Liver (tissue), 10 donors: ENCODE measurements at places on chromosomes 7 and 10. TPM values are rescaled to one million over a fixed set of nuclear protein-coding genes. Genes with fewer than 3 reads are reported as not detected.

Gene SPDYE5
- total RNA-seq, result not detected

- no peaks in the 10 kb centered on the region for H3K36me3 ChIP-seq
- DNase-seq, result no peak
- peaks cover 50% of the 10 kb centered on the region for H3K4me1 ChIP-seq
- H3K4me3 ChIP-seq, result no peak overlapping the region
These were observed 12.7 kb downstream of the SLC29A3 start for GRCh38 chr10:71331736-71332135.

Gene OR2A1
- total RNA-seq, result not detected

Gene TEX36
- total RNA-seq, result not detected

- peak overlapping the region; percentile 69 for H3K27ac ChIP-seq
- no peak overlapping the region for H3K4me3 ChIP-seq
- DNase-seq, result no peak
These were observed 111.8 kb downstream of the EGFR start for GRCh38 chr7:55130395-55131141.

- DNase-seq, result no peak
- H3K27ac ChIP-seq, result no peak overlapping the region
- no peaks in the 10 kb centered on the region for H3K4me1 ChIP-seq
- no peak overlapping the region for H3K4me3 ChIP-seq
These were observed 470.8 kb upstream of the ADARB2 start for GRCh38 chr10:2208106-2208505.

Gene FAM25C
- total RNA-seq, result not detected

Gene FOXI2
- total RNA-seq, result under 0.01 TPM

DNA sequence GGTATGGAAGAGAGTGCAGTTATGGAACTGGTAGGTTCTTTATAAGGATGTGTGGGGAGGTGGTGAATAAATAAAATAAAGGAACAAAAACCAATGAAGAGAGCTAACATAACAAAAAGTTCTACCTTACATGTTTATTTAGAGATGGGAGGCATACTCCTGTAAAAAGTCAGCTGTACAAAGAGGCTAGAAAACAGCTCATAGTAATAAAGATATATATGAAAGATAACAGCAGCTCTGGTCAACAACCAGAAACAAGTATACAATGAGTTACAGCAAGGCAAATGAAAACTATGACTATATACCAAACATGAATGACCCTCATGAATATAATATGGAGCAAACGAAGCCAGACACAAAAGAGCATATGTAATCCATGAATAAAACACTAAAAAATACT, 62.0 kb downstream of the FAM13C start:
- no peaks in the 10 kb centered on the region for H3K36me3 ChIP-seq
- no peak overlapping the region for H3K27ac ChIP-seq
- no peak for DNase-seq
- no peaks in the 10 kb centered on the region for H3K4me1 ChIP-seq
- no peaks in the 10 kb centered on the region for H3K27me3 ChIP-seq

DNA sequence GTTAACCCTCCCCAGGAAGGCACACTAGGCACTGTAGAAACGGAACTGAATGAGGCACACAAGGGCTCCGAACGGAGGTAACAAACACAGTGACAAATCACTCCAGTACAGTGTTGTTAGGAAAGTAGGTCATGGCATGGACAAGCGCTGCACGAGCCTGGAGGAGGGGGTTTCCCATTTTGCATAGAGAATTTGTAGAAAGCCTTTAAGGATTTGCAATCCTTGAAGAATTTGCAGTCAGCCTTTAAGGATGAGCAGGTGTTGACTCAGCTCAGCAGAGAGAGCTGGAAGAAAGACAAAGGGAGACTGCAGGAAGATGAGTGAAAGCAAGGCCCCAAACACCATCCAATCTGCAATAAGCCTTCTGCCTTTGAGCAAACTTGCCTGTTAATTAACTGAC, 51.1 kb upstream of the PPP1R3C start:
- no peaks in the 10 kb centered on the region for H3K27me3 ChIP-seq
- H3K4me3 ChIP-seq, result no peak overlapping the region
- DNase-seq, result no peak
- H3K27ac ChIP-seq, result no peak overlapping the region
- no peaks in the 10 kb centered on the region for H3K4me1 ChIP-seq
- H3K36me3 ChIP-seq, result no peaks in the 10 kb centered on the region

Gene FBXL13
- total RNA-seq, result 0.70 TPM

DNA sequence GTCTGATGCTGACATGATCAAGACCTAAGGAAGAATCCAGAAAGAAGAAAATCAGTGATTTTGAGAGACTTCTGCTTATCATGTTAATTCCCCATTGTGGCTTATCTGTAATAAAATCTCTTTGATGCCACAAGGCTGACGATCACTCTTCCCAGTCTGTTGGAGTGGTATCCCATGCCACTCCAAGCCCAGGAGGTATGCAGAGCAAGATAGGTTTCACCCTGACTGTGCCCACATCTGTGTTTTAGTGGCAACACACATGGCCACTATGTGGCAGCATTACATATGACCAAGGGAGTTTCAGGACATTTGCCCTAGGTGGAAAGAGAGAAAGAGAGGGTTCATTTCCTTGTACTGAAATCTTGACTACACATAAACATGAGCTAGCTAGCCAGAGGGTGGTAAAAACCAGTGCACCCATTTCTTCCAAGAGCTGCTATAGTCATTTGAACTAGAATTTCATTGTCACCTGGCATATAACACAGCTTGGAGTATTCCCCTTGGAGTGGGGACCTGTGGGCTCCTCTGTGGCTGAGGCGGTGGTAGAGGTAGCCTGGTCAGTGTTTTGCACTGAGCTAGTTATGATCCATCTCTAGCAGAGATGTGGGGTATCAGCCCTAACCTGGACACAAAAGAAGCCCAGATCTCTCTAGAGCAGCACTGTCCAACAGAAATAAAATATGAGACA, 20.8 kb downstream of the LAMB4 start:
- H3K27ac ChIP-seq, result no peak overlapping the region
- H3K4me3 ChIP-seq, result no peak overlapping the region
- no peaks in the 10 kb centered on the region for H3K36me3 ChIP-seq

GRCh38 chr7:102830197-102830596, 81.4 kb downstream of the FAM185A start:
- no peaks in the 10 kb centered on the region for H3K4me1 ChIP-seq
- DNase-seq, result no peak
- H3K36me3 ChIP-seq, result peaks cover 11% of the 10 kb centered on the region
- H3K27me3 ChIP-seq, result no peaks in the 10 kb centered on the region
- H3K4me3 ChIP-seq, result no peak overlapping the region
- no peak overlapping the region for H3K27ac ChIP-seq

- H3K4me1 ChIP-seq, result no peaks in the 10 kb centered on the region
- no peaks in the 10 kb centered on the region for H3K27me3 ChIP-seq
- no peak within 1 kb of the TSS for H3K4me3 ChIP-seq
- no peak within 1 kb of the TSS for H3K27ac ChIP-seq
- no peaks in the 10 kb centered on the region for H3K36me3 ChIP-seq
- DNase-seq, result no peak
These were observed at the start of gene RBP3 for GRCh38 chr10:47348138-47348651. TSS of gene RBP3 (plus strand) at chr10:47348363. CDS start at chr10:47348485, 122 bp downstream.

DNA sequence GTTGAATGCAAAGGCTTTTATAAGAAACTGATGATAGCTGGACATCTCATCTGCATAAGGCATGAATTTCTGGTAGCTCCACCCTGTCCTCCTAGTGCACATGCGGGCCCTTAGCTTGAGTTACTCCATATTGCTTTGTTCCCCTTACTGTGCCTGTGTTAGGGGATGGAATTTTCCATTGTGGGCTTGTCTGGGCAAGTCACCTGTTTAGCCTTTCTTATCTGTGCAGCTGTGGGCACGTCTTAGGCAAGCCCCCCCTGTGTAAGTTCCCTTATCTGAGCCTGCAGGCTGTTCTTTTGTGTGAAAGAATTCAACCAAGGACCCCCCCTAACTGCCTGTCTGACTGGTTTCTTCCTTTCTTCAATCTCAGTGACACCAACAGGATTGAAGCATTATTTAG, 14.5 kb upstream of the CROT start:
- no peak overlapping the region for H3K27ac ChIP-seq
- no peaks in the 10 kb centered on the region for H3K27me3 ChIP-seq
- no peak for DNase-seq
- H3K36me3 ChIP-seq, result peaks cover 9% of the 10 kb centered on the region
- H3K4me3 ChIP-seq, result no peak overlapping the region

- H3K36me3 ChIP-seq, result no peaks in the 10 kb centered on the region
- no peak overlapping the region for H3K4me3 ChIP-seq
- H3K27ac ChIP-seq, result no peak overlapping the region
- no peaks in the 10 kb centered on the region for H3K27me3 ChIP-seq
- H3K4me1 ChIP-seq, result no peaks in the 10 kb centered on the region
- no peak for DNase-seq
These were observed 110.2 kb downstream of the MYO3A start for GRCh38 chr10:26044141-26044749.

DNA sequence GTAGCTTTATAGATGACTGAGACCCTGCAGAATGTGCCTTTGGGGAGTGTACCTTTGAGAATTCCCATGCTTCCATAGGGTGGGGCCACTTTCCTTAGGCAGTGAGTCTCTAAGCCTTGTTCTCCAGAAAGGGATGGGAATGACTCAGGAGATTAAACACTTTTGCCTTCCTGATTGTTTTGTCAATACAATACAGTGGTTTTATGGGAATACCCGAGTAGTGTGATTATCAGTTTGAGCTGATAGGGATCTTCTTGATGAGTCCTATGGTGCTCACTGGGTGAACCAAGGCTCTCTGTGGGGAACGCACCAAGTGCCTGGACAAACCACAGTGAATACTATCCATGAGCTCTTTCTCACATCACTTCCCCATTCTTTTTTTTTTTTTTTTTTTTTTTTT, 6.3 kb downstream of the MYOF start:
- H3K4me1 ChIP-seq, result peaks cover 5% of the 10 kb centered on the region
- no peaks in the 10 kb centered on the region for H3K27me3 ChIP-seq
- no peak for DNase-seq
- no peak overlapping the region for H3K4me3 ChIP-seq
- H3K36me3 ChIP-seq, result no peaks in the 10 kb centered on the region
- no peak overlapping the region for H3K27ac ChIP-seq

Gene SLC13A4
- total RNA-seq, result 0.17 TPM

GRCh38 chr10:35328404-35329037, 7.8 kb upstream of the CCNY start:
- no peak overlapping the region for H3K27ac ChIP-seq
- no peak overlapping the region for H3K4me3 ChIP-seq
- H3K4me1 ChIP-seq, result peaks cover 7% of the 10 kb centered on the region
- DNase-seq, result no peak

GRCh38 chr10:75972491-75973276, 541.3 kb downstream of the LRMDA start:
- no peak for DNase-seq
- H3K4me3 ChIP-seq, result no peak overlapping the region
- no peaks in the 10 kb centered on the region for H3K4me1 ChIP-seq

DNA sequence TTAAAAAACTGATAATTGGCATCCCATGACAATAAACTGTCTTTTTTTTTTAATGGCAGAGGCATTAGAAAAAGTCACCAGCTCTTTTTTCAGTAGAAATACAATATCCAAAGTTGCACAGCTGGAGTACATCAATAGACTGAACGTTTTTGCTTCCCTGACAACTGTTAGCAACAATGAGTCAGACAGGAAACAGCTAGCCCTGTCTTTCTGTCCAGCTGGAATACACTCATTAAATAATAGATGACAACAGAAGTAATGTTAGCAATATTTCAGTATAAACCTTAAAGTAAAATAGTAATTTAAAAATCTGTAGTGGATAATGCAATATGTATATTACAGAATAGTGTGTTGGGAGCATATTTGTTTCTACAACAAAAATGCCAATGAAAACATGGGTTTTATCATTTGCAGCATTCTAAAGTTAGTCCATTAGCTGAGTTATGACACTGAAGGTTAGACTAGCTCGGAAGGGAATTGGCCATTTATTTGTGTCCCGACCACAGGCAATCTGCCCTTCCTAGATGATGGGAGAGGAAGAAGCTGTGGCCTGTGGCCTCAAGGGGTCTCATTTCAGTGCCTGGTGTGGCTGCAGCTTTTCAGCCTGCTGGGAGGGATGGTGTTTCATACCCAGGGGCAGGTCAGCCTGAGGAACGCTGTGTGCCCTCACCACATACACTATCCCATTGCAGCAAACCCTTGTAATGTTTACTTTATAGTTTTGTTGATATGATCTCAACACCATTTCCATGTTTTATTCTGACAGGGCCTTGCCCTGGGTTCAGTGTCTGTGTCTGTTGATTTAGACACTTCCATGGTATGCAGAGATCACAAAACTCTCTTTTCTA, 173.3 kb downstream of the SLC16A9 start:
- H3K27me3 ChIP-seq, result no peaks in the 10 kb centered on the region
- no peaks in the 10 kb centered on the region for H3K4me1 ChIP-seq
- no peak overlapping the region for H3K4me3 ChIP-seq
- H3K27ac ChIP-seq, result peak overlapping the region; percentile 69

DNA sequence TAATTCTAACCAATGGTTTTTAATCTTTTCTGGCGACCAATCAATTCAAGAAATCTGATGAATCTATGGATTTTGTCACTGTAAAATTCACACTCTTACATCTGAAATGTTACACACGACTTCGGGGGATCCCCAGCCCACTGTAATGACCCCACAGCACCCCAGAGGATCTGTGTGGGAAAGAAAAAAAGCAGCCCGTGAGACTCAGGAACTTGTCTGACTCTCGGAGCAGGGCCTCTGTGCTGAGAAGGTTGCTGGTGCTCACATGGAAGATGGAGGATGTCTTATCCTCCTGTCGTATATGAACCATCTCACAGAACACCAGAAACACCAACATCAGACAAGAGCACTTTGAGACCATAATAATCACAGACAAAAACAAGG, 228.4 kb upstream of the INHBA start:
- H3K27ac ChIP-seq, result no peak overlapping the region
- no peaks in the 10 kb centered on the region for H3K4me1 ChIP-seq
- H3K4me3 ChIP-seq, result no peak overlapping the region
- H3K36me3 ChIP-seq, result no peaks in the 10 kb centered on the region
- DNase-seq, result no peak

- H3K36me3 ChIP-seq, result peaks cover 7% of the 10 kb centered on the region
- no peaks in the 10 kb centered on the region for H3K4me1 ChIP-seq
- no peak overlapping the region for H3K27ac ChIP-seq
- no peak for DNase-seq
These were observed 102.4 kb downstream of the LRRC4 start for GRCh38 chr7:127928852-127929251.

DNA sequence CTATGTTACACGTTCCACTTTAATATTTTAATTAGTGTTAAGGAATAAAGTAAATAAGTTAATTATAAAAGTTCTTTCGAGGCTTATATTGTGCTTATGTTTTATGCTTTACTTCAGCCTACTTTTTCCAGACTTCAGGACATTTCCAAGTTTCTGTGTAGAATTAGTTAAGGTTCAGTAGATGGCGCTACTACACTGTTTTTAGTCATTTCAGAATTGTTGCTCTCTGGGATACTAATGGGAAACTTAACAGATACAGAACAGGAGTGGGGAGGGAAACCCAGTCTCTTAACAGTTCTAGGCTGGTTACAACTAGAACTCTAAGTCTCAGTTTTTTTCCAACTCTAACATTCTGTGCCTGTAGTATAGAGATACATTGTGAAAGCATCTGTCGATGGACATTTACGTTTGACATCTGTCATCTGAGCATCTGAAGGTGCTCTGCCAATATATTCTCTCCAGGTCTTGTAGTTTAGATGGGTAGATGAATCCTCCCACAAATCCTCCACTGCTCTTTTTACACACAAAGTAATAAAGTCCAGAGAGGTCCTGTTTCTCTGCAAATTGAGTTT, 56.8 kb upstream of the FAM171A1 start:
- no peak overlapping the region for H3K4me3 ChIP-seq
- H3K36me3 ChIP-seq, result no peaks in the 10 kb centered on the region
- no peak overlapping the region for H3K27ac ChIP-seq
- no peak for DNase-seq
- H3K27me3 ChIP-seq, result no peaks in the 10 kb centered on the region

Gene SLC29A3
- 5.7 TPM for total RNA-seq
